Activated naive CD4-positive, alpha-beta T cell treated with anti-CD3 and anti-CD28 coated beads, Interleukin-2, amount 10 ng/mL, durations not matched to agents 7 days and 5 days (primary cell): ENCODE measurements at places on chromosomes 12 and 14.

- no peak for DNase-seq
These were observed 236.4 kb downstream of the PAWR start for GRCh38 chr12:79454338-79454843.

- DNase-seq, result no peak
These were observed 53.4 kb downstream of the SLC16A7 start for GRCh38 chr12:59649203-59649602.

DNA sequence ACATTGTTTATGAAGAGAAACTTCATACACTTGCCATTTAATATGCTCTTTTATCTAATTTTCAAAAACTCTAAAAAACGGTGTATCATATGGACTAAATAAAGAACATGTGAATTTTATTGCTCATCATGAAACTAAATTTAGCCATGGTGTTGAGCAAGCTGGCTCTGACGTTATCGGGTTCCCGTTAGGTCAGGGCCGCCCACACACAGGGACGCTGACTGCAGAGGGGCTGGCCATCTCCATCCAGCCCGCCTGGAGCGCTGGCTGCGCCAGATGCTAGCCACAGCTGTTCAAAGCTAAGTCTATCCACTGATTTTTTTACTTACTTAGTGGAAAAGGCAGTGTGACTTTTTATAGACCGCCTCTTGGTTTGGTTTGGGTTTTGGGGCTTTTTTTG lies 36.5 kb upstream of the DYNC1H1 start:
- no peak for DNase-seq

GRCh38 chr12:96329545-96329944 lies 70.7 kb downstream of the CDK17 start:
- DNase-seq, result no peak

- no peak for DNase-seq
These were observed 401.3 kb upstream of the PDE3A start for GRCh38 chr12:19967001-19967400.

GRCh38 chr12:94638521-94638920 lies 11.8 kb downstream of the TMCC3 start:
- no peak for DNase-seq

DNA sequence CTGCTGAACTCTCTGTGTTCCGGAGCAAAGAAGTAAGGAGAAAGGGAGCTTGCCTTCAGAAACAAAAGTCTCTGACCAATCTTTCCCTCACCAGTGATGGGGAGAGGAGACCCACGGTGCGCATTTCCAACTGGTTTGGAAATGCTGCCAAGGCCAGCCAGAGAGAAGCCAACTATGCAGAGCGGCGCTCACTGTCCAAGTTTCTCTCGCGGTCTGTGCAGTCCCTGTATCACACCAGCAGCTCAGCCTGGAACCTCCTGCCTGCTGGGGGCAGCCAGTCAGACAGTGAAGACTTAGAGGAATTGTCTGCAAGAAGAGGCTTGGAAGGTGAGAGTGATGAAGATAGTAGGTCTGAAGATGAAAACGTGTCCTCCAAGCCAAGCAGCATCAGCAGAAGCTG lies 206.2 kb downstream of the NAV3 start:
- DNase-seq, result no peak

GRCh38 chr14:98956661-98957060 lies 315.3 kb downstream of the BCL11B start:
- no peak for DNase-seq
